ENCODE measurements at places on chromosomes 1 and 21. TPM values are rescaled to one million over a fixed set of nuclear protein-coding genes. Genes with fewer than 3 reads are reported as not detected.
A peak's percentile ranks its signal among the peaks of the same experiment; 100 is the strongest.

Gene NPHS2
- not detected for total RNA-seq

Gene KLF17
- 0.23 TPM for total RNA-seq

Gene BLACAT1
- 2.2 TPM for total RNA-seq

Gene MXRA8
- total RNA-seq, result 0.64 TPM

Gene VWA1
- 34.2 TPM for total RNA-seq

Gene MMP23B
- total RNA-seq, result 26.7 TPM

Gene FAM151A
- total RNA-seq, result not detected

Gene CHIA
- not detected for total RNA-seq

- no peak overlapping the region for H3K27ac ChIP-seq
- peaks cover 19% of the 10 kb centered on the region for H3K4me1 ChIP-seq
- H3K27me3 ChIP-seq, result peaks cover 1% of the 10 kb centered on the region
- no peaks in the 10 kb centered on the region for H3K36me3 ChIP-seq
Observed at GRCh38 chr1:64234714-64235113, 31.3 kb downstream of the UBE2U start.

GRCh38 chr1:156927215-156928042, 7.0 kb downstream of the LRRC71 start:
- H3K27me3 ChIP-seq, result peaks cover 43% of the 10 kb centered on the region
- peak; percentile 89 for DNase-seq
- H3K4me3 ChIP-seq, result peak overlapping the region; percentile 69
- H3K4me1 ChIP-seq, result peaks cover 12% of the 10 kb centered on the region
- peak overlapping the region; percentile 54 for H3K27ac ChIP-seq
- H3K36me3 ChIP-seq, result peaks cover 6% of the 10 kb centered on the region

- no peak for DNase-seq
- H3K27me3 ChIP-seq, result no peaks in the 10 kb centered on the region
- H3K4me3 ChIP-seq, result no peak overlapping the region
- no peaks in the 10 kb centered on the region for H3K4me1 ChIP-seq
- H3K27ac ChIP-seq, result no peak overlapping the region
Observed at GRCh38 chr1:192005976-192006375, 152.3 kb upstream of the RGS18 start.

DNA sequence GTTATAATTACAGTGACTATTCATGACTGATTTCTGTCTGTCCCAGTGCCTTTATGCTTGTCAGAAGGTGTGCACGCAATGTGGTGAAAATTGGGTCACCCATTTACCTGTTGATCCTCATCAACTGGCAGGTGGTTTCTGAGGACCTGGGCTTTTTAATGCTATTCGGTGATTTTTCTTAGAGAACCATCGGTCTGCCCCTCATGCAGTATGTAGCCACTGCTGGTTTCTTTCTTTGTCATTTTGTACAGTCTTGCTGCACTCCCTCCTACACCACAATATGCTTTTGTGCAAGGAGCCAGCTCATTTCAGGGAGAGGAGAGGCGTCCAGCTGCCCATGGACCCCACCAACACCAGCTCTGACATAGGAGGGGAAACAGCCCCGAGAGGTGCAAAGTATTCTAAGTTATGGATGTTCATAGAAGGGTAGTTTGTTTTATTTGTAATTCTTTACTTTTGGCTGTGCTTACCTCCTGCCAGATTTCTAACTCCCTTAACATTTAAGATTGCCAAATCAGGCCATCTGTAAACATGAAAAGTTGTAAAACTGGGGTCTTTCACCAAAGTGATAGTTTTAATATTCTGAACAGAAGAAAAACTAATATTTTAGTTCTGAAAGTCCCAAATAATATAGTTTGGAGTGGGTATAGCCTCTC, 325.3 kb downstream of the PTBP2 start:
- H3K4me1 ChIP-seq, result no peaks in the 10 kb centered on the region
- no peak for DNase-seq
- H3K4me3 ChIP-seq, result no peak overlapping the region
- no peaks in the 10 kb centered on the region for H3K36me3 ChIP-seq
- no peaks in the 10 kb centered on the region for H3K27me3 ChIP-seq

DNA sequence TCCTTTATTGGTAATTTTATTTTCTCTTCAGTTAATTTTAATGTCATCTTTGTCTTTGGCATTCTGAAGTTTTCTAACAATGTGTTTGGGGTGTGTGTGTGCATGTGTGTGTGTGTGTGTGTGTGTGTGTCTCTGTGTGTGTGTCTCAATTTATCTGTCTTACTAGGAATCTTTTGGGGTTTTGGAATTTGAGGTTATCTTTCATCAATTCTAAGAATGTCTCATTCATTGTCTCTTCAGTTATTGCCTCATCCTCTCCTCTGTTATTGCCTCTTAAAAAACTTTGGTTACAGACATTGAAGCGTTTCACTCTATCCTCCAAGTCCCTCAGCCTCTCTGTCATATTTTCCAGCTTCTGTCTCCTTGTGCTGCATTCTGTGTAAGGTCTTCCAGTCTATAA, 18.1 kb upstream of the SAMD13 start:
- H3K4me3 ChIP-seq, result no peak overlapping the region
- H3K36me3 ChIP-seq, result peaks cover 3% of the 10 kb centered on the region
- no peak overlapping the region for H3K27ac ChIP-seq
- DNase-seq, result no peak
- H3K27me3 ChIP-seq, result no peaks in the 10 kb centered on the region

DNA sequence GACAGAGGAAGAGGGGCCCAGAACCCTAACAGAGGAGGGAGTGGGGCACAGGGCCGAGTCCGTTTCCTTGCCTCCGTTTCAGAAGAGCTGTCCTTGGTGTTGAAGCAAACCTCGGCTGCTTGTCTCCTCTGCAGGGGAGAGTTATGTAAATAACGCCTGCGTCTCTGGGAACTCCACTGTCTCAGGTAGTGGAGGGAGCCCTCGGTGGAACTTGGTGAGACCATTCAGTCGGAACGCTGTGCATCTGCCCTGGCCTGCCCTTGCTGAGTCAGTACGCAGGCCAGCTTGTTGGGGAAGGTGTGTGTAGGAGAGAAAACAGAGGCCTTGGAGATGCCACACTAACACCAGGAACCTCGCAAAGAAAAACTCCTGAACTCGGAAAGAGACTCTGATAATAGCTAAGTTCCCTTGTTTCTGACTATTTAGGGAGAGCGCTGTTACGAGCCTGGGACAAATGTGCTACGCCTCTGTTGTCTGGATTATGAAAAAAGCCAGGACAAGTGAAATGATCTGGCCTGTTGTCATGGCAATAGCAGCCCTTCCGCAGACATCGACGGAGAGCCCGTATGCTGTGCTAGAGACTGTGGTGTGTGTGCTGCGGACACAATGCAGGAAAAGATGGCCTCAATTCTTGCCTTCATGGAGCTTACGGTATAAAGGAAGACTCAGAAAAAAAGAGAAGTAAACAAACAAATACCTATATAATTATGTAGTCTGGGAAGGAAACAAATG, 94.6 kb upstream of the AKT3 start:
- H3K27ac ChIP-seq, result no peak overlapping the region
- peak; percentile 45 for DNase-seq
- H3K4me3 ChIP-seq, result no peak overlapping the region
- peaks cover 5% of the 10 kb centered on the region for H3K27me3 ChIP-seq

DNA sequence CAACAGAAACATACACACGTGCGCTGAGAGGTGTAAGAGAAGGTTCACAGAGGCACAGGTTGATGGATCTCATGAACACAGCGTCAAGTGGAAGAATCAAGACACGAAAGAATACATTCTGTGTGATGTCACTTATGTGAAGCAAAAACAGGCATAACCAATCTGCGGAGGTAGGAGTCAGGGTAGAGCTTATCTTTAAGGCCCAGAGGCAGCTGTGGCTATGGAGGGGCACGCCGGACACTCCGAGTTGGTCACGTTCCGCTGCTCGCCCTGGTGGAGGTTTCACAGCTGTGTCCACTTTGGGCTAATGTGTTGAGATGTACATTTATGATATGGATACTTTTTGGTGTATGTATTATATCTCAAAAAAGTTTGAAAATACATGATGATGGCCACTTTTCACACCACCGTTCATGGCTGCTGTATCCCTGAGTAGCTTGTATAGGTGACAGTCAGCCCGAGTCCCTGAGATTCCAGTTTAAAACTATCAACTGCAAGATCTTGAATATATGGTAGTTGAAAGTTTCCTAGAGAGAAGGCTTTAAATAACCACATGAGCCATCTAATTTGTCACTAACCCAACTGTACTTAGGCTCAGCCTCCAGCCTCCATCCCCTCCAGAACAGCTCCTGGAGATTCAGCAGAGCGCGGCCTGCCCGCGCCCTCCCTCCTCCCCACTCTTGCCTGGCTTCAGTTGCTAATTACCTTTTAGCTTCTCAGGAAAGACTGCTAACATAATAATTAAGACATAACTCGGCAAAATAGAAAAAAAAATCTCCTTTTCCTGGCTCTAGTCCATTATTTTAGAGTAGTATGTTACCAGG, 6.7 kb upstream of the ADARB1 start:
- no peaks in the 10 kb centered on the region for H3K27me3 ChIP-seq
- DNase-seq, result no peak
- no peak overlapping the region for H3K27ac ChIP-seq
- H3K36me3 ChIP-seq, result no peaks in the 10 kb centered on the region
- H3K4me3 ChIP-seq, result no peak overlapping the region
- peaks cover 5% of the 10 kb centered on the region for H3K4me1 ChIP-seq

DNA sequence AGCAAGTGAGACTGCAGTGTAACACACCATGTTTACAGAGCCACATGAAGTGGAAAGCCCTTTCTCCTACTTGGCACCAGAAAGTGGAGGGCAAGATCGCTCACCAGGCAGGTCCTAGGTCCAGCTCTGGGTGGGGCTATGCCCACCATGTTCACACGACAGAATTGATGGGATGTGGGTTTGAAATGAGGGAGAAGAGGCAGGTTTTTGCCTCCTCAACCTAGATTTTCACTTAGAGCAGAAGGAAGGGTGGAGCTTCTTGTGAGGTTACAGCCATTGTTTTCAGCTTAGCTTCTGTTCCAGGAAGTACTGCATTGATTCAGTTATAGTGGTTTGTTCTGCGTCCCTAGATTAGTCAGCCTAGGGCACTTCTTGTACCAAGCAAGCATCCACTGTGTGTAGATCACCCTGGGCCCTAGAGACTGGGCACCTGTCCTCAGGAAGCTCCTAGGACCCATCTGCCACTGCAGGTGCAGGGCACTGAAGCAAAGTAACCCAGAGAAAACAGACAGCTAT, 2.3 kb downstream of the CD53 start:
- peaks cover 32% of the 10 kb centered on the region for H3K4me1 ChIP-seq
- peak overlapping the region; percentile 68 for H3K27ac ChIP-seq
- H3K27me3 ChIP-seq, result no peaks in the 10 kb centered on the region
- no peaks in the 10 kb centered on the region for H3K36me3 ChIP-seq
- no peak overlapping the region for H3K4me3 ChIP-seq
- no peak for DNase-seq

DNA sequence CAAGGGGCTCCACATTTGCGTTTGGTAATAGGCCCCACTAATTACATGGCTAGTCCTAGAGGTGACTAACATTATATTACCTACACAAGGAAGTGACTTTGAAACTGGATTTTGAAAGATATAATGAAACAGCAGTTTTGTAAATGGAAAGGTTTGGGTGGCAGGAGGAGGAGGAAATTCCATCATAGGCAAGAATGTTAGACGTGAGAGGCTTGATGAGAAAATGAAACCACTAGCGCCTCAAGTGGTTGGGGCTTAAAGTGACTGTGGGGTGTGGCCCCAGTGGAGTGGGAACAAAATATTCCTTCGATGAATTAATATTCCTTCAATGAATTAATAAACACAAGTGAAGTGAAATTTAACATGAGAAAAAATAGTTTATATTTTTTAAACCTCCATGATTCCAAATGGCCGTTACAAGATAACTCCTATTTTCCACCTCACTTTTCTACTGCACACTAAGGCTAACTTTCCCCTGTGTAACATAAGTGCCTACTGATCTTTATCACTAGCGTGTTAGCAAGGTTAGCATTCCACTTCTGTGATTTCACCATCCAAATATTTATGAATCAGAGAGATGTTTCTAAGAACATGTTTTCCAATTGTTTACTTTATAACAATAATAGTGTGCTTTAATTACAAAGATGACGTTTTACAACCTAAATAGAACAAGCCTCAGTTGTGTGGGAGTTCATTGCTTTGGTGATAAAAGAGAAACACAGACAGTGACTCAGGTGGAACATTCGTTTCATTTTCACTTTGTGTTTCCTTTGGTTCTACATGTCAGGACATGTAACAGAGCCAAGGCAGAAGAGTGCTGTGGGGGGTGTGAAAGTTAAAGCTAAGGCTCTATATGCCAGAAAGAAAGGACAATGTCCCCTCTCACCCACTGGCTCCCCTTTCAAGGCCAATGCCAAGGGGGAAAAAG, 12.5 kb upstream of the ATF3 start:
- H3K27me3 ChIP-seq, result peaks cover 4% of the 10 kb centered on the region
- H3K36me3 ChIP-seq, result no peaks in the 10 kb centered on the region
- H3K4me1 ChIP-seq, result peaks cover 10% of the 10 kb centered on the region

- H3K4me1 ChIP-seq, result peaks cover 5% of the 10 kb centered on the region
- peaks cover 7% of the 10 kb centered on the region for H3K27me3 ChIP-seq
- no peak for DNase-seq
Observed at GRCh38 chr1:205330150-205330549, 8.6 kb upstream of the NUAK2 start.

- no peaks in the 10 kb centered on the region for H3K27me3 ChIP-seq
- no peak overlapping the region for H3K27ac ChIP-seq
- H3K4me3 ChIP-seq, result no peak overlapping the region
- no peaks in the 10 kb centered on the region for H3K4me1 ChIP-seq
- DNase-seq, result no peak
Observed at GRCh38 chr1:200907611-200908097, 13.0 kb downstream of the INAVA start.

- no peaks in the 10 kb centered on the region for H3K4me1 ChIP-seq
- H3K27ac ChIP-seq, result no peak overlapping the region
- peaks cover 3% of the 10 kb centered on the region for H3K36me3 ChIP-seq
- no peak overlapping the region for H3K4me3 ChIP-seq
Observed at GRCh38 chr1:201885531-201886075, 3.1 kb upstream of the SHISA4 start.

DNA sequence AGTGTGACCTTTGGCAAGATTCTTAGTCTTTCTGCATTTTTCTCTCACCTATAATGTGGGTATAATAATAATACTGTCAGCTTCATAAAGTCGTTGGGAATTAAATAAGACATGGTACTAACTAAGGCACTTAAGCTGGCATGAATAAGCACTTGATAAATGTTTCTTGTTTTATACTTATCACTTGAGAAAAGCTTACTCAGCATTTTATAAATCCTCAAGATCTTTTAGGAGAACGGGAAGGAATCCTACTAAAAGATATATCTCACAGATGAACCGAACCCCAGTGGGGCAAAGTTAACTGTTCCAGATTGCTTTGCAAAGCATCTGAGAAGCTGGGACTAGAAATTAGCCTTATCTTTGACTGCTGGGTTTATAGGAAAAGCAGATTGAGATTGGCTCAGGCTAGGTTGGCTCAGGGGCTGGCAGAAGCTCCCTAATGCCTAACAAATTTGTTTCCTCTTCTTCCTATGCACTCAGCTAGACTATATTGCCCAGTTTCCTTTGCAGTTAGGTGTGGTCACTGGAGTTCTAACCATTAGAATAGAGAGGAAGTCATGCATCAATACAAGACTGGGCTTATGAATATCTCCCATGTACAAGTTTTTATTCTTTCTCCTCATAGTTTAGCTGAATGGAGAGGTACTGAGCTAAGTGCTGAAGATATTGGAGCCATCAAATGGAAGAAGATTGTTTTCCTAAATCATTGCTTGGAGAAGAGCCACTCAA, 110.3 kb downstream of the TBX15 start:
- no peak overlapping the region for H3K27ac ChIP-seq
- no peaks in the 10 kb centered on the region for H3K4me1 ChIP-seq
- H3K4me3 ChIP-seq, result no peak overlapping the region
- H3K27me3 ChIP-seq, result peaks cover 2% of the 10 kb centered on the region
- no peak for DNase-seq
- H3K36me3 ChIP-seq, result peaks cover 6% of the 10 kb centered on the region

- H3K27ac ChIP-seq, result no peak overlapping the region
- no peak for DNase-seq
- H3K4me1 ChIP-seq, result peaks cover 73% of the 10 kb centered on the region
- H3K27me3 ChIP-seq, result peaks cover 15% of the 10 kb centered on the region
Observed at GRCh38 chr1:167635156-167635648, 5.2 kb downstream of the RCSD1 start.
